Mesothelial cell of epicardium (in vitro differentiated cells): ENCODE measurements at places on chromosomes 5 and 9. TPM values are rescaled to one million over a fixed set of nuclear protein-coding genes. Genes with fewer than 3 reads are reported as not detected.
A peak's percentile ranks its signal among the peaks of the same experiment; 100 is the strongest.

DNA sequence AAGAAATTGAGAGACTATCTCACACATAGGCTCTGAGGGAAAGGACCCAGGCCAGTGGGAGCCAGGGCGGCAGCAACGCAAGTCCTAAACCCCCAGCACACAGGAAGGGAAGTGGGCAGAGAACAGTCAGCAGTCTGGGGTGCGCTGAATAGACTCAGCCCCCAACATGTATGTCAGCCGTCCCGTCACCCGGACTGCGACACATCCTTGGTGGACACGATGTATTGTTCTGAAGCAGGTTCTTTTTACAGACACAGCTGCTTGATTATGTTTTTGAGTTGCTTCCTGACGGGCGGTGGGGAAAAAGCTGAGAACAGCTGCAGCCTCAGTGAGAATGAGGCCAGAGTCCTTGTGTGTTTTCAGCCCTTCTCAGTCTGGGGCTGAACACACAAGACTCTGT is 64.1 kb upstream of the CXCL14 start:
- H3K27me3 ChIP-seq = no peaks in the 10 kb centered on the region
- H3K4me1 ChIP-seq = peaks cover 49% of the 10 kb centered on the region

- H3K4me1 ChIP-seq = peaks cover 70% of the 10 kb centered on the region
- no peaks in the 10 kb centered on the region for H3K36me3 ChIP-seq
- H3K27ac ChIP-seq = peak overlapping the region; percentile 87
- H3K4me3 ChIP-seq = no peak overlapping the region
These were observed 9.7 kb downstream of the DCANP1 start for GRCh38 chr5:135437422-135437795.

The IL31RA gene
- total RNA-seq = not detected in 3 replicates

The PLPPR1 gene
- 1.1 to 1.3 TPM (median 1.2 TPM) in 3 replicates for total RNA-seq

The CCDC183 gene
- 25.1 to 29.1 TPM (median 26.5 TPM) in 3 replicates for total RNA-seq

- H3K4me1 ChIP-seq = peaks cover 28% of the 10 kb centered on the region
- DNase-seq = no peak
- H3K36me3 ChIP-seq = peaks cover 3% of the 10 kb centered on the region
- no peak overlapping the region for H3K4me3 ChIP-seq
These were observed 35.7 kb downstream of the BNC2 start for GRCh38 chr9:16834817-16835216.

DNA sequence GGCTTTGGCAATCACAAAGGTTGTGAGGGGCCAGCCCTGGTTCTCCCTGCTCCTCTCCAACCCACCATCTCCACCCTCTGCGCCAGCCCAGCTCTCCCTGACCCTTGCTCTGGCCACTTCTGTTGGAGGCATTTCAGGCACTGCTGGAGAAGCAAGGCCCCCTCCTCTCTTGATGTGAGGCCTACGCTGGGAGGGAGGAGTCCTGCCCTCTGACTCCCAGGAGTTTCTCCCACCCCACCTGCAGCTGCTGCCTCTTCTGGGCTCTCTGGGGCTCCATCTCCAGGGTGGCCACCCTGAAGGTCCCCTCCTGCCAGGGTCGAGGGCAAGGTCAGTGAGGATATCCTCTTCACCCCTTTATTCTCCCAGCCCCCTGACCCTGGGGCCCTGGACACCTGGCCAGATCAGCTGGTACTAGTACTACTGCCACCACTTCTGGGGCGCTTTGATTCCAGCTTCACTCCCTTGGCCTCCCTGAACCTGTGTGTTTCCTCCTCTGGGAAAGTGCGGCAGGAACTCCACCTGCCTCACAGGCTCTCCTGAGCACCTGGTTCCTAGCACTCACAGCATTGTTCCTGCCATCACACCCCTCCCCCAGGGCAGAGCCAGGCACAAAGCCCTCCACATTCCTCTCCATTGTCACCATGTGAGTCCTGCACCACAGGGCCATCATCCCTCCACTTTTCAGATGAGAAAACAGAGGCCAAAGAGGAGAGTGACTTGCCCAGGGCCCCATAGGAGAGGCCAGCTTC is 23.8 kb upstream of the TDRD7 start:
- DNase-seq = no peak
- H3K4me3 ChIP-seq = no peak overlapping the region
- peaks cover 48% of the 10 kb centered on the region for H3K27me3 ChIP-seq

GRCh38 chr9:35564658-35565061 is 40.4 kb upstream of the TESK1 start:
- H3K27ac ChIP-seq = no peak overlapping the region
- H3K27me3 ChIP-seq = no peaks in the 10 kb centered on the region
- no peak overlapping the region for H3K4me3 ChIP-seq
- peaks cover 2% of the 10 kb centered on the region for H3K36me3 ChIP-seq

The LEAP2 gene
- 1.9 to 2.6 TPM (median 1.9 TPM) in 3 replicates for total RNA-seq

- H3K4me3 ChIP-seq = peak overlapping the region; percentile 80
- H3K27ac ChIP-seq = peak overlapping the region; percentile 52
- no peaks in the 10 kb centered on the region for H3K27me3 ChIP-seq
- peaks cover 3% of the 10 kb centered on the region for H3K36me3 ChIP-seq
- peaks cover 34% of the 10 kb centered on the region for H3K4me1 ChIP-seq
These were observed 2.2 kb downstream of the TNIP1 start for GRCh38 chr5:151078490-151079262.

- H3K4me3 ChIP-seq = no peak overlapping the region
- DNase-seq = no peak
- no peaks in the 10 kb centered on the region for H3K36me3 ChIP-seq
- no peaks in the 10 kb centered on the region for H3K27me3 ChIP-seq
These were observed 85.2 kb downstream of the SPRY4 start for GRCh38 chr5:142239394-142240159.

- H3K4me1 ChIP-seq = no peaks in the 10 kb centered on the region
- H3K4me3 ChIP-seq = no peak overlapping the region
- H3K36me3 ChIP-seq = no peaks in the 10 kb centered on the region
- no peak for DNase-seq
- peaks cover 23% of the 10 kb centered on the region for H3K27me3 ChIP-seq
- no peak overlapping the region for H3K27ac ChIP-seq
These were observed 9.3 kb upstream of the OTULIN start for GRCh38 chr5:14655146-14655741.

The MCTP1 gene
- 7.9 to 10.2 TPM (median 9.1 TPM) in 3 replicates for total RNA-seq

GRCh38 chr9:121608168-121608853 is 43.1 kb upstream of the DAB2IP start:
- H3K27ac ChIP-seq = peak overlapping the region; percentile 79
- no peak for DNase-seq
- no peak overlapping the region for H3K4me3 ChIP-seq
- peaks cover 33% of the 10 kb centered on the region for H3K4me1 ChIP-seq
- H3K27me3 ChIP-seq = no peaks in the 10 kb centered on the region
- H3K36me3 ChIP-seq = no peaks in the 10 kb centered on the region

The TTC1 gene
- 36.7 to 38.3 TPM (median 38.3 TPM) in 3 replicates for total RNA-seq

The RLN1 gene
- 0.75 to 0.88 TPM (median 0.80 TPM) in 3 replicates for total RNA-seq

GRCh38 chr9:89448381-89448780 is 49.5 kb downstream of the SEMA4D start:
- no peak overlapping the region for H3K27ac ChIP-seq
- H3K4me3 ChIP-seq = no peak overlapping the region
- H3K4me1 ChIP-seq = no peaks in the 10 kb centered on the region

The LTC4S gene
- 4.7 to 5.2 TPM (median 5.0 TPM) in 3 replicates for total RNA-seq

The GPR151 gene
- total RNA-seq = not detected in 3 replicates
